ENCODE measurements at places on chromosomes 7 and 10.

- no peak for DNase-seq
Measured at GRCh38 chr10:81847675-81848074, 27.3 kb upstream of the NRG3 start.

DNA sequence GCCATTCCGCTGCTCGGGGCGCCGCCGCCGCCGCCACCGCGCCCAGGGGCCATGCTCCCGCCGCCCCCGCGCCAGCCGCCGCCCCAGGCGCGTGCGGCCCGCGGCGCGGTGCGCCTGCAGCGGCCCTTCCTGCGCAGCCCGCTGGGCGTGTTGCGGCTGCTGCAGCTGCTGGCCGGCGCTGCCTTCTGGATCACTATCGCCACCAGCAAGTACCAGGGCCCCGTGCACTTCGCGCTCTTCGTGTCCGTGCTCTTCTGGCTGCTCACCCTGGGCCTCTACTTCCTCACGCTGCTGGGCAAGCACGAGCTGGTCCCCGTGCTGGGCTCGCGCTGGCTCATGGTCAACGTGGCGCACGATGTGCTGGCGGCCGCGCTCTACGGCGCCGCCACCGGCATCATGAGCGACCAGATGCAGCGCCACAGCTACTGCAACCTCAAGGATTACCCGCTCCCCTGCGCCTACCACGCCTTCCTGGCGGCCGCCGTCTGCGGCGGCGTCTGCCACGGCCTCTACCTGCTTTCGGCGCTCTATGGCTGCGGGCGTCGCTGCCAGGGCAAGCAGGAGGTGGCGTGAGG, 383 bp downstream of the MARVELD1 start:
- no peak for DNase-seq

GRCh38 chr7:44448922-44449583, 41.4 kb downstream of the NUDCD3 start:
- DNase-seq = no peak

DNA sequence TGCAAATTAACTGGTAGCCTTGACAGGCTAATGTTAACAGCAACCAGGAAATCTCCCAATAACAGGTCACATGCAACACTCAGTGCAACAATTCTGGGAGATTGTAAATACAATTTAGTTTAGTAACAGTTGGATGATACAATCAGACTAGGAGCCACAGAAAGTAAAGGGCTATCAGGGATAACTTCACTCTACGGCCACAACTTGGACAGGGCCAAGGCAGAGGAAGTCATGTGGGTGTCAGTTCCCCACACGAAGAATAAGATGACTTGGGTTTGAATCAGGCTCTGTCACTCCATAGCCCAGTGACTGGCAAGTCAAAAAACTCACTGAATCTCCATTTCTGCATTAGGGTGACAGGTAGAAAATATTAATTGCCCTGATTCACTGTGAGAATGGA, 217.3 kb upstream of the CCDC6 start:
- no peak for DNase-seq

- DNase-seq = no peak
Measured at GRCh38 chr10:23826421-23826820, 382.5 kb upstream of the KIAA1217 start.

DNA sequence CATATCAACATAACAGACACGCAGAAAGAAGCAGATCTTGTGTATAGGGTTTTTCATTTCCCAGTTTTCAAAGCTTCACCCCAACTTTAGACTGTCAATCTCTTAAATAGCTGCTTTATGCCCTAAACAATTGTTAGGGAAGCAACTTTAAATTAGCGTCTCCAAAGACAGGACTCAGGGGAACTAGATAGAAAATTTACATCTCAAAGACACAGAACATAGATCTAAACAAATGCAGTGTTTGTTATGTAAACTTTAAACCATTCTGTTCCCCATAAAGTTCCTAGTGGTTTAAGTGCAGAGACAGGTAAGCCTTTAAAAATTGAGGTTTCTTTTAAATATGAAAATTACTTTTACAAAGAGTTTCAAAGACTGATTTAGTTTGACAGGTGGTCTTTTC, 379.2 kb upstream of the GHITM start:
- no peak for DNase-seq

- no peak for DNase-seq
Measured at GRCh38 chr7:117974891-117975290, 101.7 kb upstream of the CTTNBP2 start.

GRCh38 chr10:11678074-11678793, 63.9 kb upstream of the ECHDC3 start:
- DNase-seq = no peak

DNA sequence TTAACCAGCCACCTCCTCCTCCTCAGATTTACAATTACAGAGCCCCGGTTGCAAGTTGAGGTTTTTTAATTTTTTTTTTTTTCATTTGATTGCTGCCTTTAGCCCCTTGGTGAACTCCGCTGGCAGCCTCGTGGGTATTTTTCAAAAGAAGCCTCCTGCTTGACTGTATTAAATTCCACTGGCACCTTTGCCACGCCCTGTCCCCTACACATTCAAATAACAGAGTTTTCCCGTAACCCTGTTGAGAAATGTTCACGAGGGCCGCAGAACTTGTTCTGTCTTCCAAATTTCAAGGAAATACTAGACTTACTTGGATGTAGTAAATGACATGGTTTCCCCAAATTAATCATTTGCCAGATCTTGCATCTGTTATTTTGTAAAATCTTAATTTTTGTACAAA, 167.0 kb downstream of the ARID5B start:
- DNase-seq = no peak

GRCh38 chr7:73891178-73891885, 30.4 kb downstream of the TMEM270 start:
- DNase-seq = no peak

- no peak for DNase-seq
Measured at GRCh38 chr7:99308461-99309074, 17.1 kb upstream of the ARPC1A start.

DNA sequence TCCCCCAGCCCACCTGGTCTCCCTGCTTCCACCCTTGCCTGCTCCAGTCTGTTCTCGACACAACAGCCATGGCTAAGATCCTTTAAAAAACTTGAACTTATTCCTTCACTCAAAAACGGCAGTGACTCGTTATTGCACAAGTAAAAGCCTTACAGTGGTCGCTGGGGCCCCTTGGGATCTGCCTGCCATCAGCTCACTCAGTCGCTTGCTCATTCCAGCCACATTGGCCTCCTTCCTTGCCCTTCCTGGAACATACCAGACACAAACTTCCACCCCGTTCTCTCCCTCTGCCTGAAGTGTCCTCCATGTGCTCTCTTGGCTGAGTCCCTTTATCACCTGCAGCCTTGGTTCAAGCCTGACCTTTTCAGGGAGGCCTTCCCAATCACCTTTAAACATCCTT, 4.7 kb downstream of the CCNY start:
- DNase-seq = no peak

GRCh38 chr10:22959950-22960349, 32.1 kb downstream of the ARMC3 start:
- DNase-seq = no peak

- DNase-seq = no peak
Measured at GRCh38 chr10:118501637-118502440, 93.6 kb downstream of the PRLHR start.

- no peak for DNase-seq
Measured at GRCh38 chr7:93117327-93117726, 452 bp downstream of the SAMD9 start.

DNA sequence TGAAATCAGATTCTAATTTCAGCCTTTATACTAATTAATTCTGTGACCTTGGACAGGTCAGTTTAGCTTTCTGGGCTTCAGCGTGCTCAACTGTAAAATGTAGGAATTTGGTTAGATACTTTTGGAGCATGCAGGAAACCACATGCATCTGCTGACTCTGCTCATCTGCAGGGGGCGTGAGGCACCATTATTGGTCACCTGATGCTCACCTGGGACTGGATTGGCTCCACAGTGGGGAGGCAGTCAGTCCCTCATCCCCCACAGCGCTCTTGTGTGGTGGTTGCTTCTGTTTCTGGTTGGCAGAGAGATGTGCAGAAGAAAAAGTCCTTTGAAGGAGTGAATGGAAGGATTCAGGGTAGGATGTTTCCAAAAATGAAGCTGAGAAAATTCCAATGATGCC, 150.9 kb upstream of the MTPN start:
- no peak for DNase-seq

DNA sequence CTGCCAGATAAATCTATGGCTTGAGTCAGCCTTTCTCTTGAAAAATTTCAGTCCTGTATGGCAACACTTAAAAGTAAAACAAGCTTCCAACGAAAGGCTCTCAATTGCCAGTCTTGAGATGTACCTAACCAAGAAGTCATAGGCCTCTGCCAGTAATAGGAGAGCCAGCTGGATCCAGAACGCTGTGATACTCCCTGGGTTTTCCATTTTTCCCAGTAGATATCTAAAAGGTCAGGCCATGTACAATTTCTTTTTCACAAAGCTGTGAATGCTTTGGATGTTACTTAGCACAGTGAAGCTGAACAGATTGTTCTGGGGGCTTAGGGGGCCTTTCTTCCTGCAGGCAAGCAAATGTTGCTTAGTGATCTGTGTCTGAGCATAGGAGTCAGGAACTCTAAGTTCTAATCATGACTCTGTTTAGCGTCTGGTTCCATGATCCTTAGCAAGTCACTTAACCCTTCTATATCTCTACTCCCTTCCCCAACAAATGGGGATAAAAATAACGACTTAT, 86.5 kb downstream of the ARMH3 start:
- no peak for DNase-seq

GRCh38 chr10:67763499-67764011, 67.6 kb upstream of the CTNNA3 start:
- no peak for DNase-seq
